NCI-H1694 (cell line): ENCODE measurements at places on chromosomes 3 and 15.

DNA sequence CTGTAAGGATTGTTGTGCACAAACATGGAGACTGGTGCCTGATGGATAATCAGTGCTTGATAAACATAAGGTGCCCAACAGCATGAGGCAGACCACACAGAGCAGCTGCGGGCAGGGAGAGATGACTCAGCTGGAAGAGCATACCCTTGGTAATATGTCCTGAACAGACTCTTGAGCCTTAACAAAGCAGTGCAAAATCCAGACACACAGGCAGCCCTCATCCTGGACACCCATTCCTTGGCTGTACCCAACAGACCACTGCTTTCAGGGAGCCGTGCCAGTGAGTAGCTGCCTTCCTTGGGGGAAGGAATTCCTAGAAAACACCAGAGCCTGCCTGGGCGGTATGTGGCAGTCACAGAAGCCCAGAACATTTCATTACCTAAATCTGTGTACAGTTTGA lies 156.2 kb downstream of the CLSTN2 start:
- DNase-seq: no peak

DNA sequence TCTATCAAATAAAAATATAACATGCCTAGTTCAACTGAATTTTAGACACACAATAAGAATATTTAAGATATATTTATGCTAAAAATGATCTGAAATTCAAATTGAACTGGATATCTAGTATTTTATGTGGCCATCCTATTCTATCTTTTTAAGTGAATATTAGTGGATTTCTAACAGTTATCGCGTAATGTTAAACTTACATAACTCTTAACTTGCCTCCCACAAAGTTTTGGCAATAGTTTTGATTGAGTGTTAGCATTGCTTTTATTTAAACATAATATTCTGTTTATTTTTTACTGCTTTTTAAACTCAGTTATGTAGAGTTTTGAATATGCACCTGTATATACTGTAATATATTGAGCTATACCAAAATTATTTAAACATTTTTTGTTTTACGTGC lies 1279.5 kb downstream of the OTOL1 start:
- no peak for DNase-seq

DNA sequence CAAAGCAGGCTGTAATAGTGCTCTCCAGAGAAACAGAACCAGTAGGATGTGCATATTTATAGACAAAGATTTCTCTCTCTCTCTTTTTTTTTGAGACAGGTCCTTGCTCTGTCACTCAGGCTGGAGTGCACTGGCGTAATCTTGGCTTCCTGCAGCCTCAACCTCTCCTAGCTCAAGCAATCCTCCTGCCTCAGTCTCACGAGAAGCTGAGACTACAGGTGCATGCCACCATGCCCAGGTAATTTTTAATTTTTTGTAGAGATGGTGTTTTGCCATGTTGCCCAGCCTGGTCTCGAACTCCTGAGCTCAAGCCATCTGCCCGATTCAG lies 67.1 kb upstream of the CHD2 start:
- DNase-seq: no peak

GRCh38 chr3:22542311-22542710 lies 660.8 kb upstream of the UBE2E2 start:
- DNase-seq: no peak

- DNase-seq: no peak
Measured at GRCh38 chr3:8954938-8955763, 8.1 kb downstream of the RAD18 start.

GRCh38 chr15:68158046-68158628 lies 47.0 kb downstream of the CALML4 start:
- DNase-seq: no peak
